ENCODE measurements at places on chromosomes 16 and 17.

DNA sequence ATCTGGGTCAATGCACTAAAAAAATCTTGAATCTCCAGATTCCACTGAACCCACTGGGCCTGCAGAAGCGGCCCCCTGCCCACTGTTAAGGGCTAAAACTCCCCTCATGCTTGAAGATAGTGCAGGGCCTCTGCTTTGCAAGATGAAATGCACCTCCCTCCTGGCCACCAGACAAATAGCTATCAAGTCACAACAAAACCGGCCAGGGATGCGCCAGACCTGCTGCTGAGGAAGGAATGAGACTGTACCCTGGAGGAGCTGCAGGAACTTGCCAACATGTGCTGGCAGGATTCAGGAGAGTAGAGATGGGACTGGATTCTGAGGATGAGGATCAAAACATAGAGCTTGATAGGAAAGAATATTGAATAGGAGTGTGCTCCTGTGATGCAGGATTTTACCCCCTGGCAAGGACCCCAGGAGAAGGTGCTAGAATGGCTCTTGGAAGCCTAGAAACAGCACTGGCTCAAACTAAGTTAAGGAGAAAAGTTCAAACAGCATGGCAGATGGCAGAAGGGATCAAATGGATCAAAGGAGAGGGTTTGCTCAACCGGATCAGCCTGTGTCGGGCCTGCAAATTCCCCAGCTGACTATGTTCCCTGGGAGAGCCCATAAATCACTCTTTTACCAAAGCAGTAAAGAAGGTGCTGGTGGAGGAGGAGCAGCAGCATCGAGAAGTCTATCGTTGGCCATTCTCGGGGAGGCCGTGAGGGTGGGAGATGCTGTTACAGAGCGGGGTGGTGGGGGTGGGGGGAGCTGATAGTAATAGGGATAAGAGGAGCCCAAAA is 27.2 kb upstream of the XYLT2 start:
- DNase-seq, result no peak

DNA sequence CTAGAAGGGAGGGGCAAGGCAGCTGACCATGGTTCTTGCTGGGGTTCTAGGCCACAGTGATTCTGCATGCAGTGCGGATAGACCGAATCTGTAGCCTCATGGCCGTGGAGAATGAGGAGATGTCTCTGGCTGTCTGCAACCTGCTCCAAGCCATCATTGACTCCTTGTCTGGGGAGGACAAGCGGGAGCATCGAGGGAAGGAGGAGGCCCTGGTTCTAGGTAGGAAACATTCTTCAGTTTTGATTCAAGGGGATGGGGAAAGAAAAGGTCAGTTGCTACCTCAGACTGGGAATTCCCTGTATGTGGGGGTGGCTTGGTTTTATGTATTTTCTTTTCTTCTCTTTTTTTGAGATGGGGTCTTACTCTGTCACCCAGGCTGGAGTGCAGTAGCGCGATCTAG is 7.6 kb downstream of the UNC45B start:
- no peak for DNase-seq

DNA sequence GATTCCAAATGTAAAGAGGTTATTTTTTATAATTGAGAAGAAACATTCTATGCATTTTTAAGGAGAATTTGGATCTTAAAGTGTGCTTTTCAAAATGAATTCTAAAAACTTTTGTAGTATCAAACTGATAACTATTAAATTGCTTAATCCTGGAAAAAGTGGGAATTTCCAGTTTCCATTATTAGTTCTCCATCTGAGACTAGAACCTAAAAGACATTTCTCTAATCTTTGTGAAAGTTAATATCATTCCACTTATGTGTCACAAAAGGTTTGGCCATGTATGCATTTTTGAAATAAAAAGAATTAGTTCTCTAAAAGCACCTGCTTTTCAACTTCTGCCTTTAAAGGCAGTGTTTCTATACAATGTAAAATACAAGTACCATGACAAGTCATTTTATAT is 155.0 kb downstream of the BCAS3 start:
- no peak for DNase-seq

DNA sequence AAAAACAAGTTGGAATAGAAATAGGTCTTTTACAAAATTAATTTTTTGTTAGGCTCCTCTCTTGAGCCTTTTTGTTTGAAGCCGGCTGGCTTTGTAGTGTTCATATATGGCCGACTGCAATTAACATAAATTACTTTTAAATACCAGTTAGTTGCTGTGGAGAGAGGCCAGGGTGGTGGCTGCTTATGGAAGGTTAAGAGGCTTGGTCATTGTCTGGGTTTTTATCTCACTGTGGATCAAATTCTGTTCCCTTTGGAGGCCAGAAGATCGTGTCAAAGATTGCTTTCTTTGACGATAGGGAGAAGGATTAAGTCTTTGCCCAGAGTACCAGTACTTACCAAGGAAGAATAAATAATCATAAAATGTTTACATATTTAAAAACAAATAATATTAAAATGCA is 39.9 kb downstream of the MSI2 start:
- no peak for DNase-seq

DNA sequence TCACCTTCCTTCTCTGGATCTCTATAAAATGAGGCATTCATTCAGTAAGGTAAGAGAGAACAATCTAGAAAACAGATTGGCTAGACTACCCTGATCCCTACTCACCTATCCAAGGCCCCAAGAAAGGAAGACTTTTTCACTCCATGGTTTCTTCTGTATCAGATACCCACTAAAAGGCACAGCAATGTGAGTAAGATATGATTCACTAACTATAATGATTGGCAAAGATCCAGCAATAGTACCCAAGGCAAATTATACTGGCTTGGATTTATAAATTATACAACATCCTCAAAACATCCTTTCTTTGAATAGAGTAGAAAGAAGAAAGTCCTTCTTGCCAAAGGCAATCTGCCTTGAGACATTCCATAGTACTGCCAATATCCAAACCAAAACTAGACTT is 1432.0 kb upstream of the GOT2 start:
- DNase-seq, result no peak

DNA sequence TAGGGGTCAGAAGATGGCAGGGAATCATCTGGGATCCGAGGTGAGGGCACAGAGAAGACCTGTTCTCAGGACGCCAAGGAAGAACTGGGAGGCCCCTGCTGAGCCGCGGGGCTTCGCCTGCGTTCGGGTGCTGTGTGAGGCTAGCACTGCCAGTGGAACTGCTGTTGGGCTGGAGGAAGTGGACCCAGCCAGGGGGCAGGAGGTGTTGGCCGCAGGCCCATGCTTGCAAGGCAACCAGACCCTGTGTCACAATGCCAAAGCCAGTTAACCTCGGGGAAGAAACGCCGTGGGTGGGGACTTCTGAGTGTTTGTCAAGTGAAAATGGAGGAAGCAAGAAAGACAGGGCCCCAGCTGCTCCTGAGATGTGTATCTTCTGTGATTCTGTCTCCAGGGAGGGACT is 185.5 kb downstream of the LGALS9B start:
- no peak for DNase-seq

DNA sequence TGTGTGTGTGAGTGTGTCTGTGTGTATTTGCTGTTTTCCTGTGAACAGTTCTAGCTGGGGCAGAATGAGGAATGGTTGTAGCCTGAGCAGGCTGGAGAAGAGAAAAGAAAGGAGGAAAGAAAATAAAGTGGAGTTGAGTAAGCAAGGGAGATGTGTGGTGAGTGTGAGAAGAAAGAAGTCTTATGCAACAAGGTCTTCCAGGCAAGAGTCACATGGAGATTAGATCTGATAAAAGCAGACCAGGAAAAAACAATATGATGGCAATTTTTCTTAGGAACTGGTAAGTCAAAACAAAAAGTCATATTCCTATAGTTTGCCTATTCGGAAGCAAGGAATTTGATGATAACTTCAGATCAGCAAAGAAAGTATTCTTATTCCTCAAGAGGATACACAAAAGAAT is 125.0 kb downstream of the HS3ST3A1 start:
- DNase-seq, result no peak

GRCh38 chr17:77127735-77128361 is 12.9 kb upstream of the SEC14L1 start:
- no peak for DNase-seq

- DNase-seq, result no peak
Measured at GRCh38 chr16:57604177-57604576, 24.3 kb upstream of the ADGRG1 start.

GRCh38 chr17:67365738-67366192 is 612 bp downstream of the PSMD12 start:
- no peak for DNase-seq

GRCh38 chr17:74822939-74823367 is 36.7 kb downstream of the GRIN2C start:
- no peak for DNase-seq

DNA sequence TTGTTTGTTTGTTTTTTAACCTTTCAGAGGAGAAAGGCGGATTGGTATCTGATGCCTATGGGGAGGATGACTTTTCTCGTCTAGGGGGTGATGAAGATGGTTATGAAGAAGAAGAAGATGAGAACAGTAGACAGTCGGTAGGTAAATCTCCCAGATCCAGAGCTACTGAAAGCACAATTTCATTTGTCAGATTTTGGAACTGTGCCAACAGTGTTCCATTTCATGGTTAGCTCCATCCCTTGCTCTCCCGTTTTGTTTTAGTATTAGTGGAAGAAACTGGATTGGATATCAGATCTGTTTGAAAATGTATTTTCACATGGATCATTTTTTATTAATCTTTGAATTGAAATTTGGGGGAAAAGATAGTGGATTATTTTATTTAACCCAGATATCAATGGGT is 1.4 kb downstream of the SAP30BP start:
- DNase-seq, result no peak

GRCh38 chr16:51657848-51658247 is 506.8 kb upstream of the SALL1 start:
- DNase-seq, result no peak

- no peak for DNase-seq
Measured at GRCh38 chr16:61366006-61366405, 670.2 kb downstream of the CDH8 start.

DNA sequence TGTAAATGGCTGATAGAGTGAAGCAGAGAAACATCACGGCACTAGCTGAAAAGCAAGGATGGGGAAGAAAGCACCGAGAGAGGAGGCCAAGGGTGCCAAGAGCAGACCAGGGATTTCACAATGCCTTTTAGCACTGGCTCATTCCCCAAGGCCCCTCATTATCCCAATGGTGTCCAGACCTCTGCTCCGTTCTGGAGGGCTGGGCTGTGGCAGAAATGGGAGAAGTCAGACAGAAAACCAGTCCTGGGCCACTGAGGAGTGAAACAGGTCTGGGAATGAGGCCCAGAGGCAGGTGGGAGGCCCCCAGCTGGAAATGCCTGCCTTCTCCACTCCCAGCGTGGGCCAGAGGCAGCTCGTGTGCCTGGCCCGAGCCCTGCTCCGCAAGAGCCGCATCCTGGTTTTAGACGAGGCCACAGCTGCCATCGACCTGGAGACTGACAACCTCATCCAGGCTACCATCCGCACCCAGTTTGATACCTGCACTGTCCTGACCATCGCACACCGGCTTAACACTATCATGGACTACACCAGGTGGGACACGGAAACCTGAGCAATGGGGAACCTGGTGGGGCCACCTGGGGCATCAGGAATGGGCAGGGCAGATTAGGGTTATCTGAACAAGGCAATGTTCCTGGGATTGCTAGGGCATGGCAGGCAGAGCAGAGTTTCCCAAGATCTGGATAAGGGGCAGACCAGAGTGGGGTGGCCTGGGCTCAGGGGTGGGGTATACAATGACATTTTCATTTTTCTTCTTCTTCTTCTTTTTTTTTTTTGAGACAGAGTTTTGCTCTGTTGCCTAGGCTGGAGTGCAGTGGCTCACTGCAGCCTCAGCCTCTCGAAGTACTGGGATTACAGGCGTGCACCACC is 20.3 kb downstream of the ANKRD40 start:
- no peak for DNase-seq

- DNase-seq, result no peak
Measured at GRCh38 chr16:55605754-55606336, 39.4 kb downstream of the CAPNS2 start.

DNA sequence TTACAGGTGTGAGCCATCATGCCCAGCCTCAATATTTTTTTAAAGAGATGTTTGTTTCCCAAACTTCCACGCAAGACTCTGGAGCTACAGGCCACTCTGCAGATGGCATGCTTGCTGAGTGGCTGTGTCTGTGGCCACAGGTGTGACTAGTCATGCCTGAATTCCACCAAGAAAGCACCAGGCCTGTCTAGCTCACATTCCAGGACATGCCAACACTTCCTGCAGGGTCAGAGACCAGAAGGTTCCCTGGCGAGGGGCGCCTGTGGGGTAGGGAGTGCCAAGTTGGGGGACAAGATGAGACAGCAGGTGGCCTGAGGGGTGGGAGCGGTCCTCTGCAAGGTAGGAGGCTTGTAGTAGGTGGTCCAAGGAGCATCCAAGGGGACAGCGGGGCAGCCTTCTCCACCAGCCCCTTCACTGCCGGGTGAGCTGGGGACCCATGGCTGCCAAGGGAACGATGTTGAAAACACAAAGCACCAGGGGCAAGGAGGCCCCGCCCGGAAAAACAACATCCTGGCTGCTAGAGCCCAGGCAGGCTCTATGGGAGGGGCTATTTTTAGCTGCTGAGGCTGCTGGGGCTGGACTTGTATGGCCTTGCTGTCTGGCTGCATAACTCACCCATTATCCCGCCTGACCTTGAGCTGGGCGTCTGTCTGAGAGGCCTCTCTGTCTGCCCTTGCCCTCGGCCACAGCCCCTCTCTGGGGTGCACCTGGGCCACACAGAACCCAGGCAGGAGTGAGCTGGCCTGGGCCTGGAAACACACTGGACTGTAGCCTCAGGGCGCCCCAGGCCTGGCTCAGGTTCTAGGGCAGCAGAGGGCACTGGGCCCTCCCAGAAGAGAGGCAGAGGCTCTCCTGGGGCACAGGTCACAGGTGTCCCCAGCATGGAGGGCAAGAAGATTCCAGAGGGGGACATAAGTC is 5.7 kb downstream of the TRIM47 start:
- DNase-seq, result peak; percentile 44

- DNase-seq, result peak; percentile 19
Measured at GRCh38 chr16:83928341-83929055, 24.5 kb upstream of the OSGIN1 start.

DNA sequence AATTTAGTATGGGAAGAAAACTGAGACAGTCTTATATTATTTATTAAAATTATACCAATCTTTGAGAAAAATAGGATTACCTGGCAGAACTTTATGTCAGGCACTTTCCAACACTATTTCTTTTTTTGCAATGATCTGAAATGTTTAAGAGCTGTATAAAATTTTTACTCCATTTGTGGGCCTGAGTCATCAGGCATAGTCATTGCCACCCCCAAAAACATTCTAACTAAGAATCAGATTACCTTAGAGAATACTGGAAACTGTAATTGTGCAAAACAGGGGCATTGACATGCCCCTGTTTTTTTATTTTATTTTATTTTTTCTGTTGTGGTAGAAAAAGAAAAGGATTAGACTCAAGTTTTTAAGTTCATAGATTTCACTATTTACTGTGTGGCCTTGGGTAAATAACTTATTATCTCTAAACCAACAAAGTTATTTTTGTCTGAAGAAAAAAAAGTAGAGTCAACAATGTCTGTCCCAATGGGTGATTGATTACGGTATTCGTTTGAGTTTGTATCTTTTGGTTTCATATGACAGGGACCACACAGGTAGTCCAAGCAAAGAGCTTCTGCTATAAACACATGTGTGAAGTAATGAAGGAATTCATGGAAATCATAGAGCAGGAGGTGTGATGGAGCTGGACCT is 24.6 kb downstream of the VAT1L start:
- no peak for DNase-seq

- DNase-seq, result no peak
Measured at GRCh38 chr16:67326472-67327309, at the start of the genes KCTD19 and LRRC36. TSS of gene KCTD19 (minus strand) at chr16:67326741. CDS start at chr16:67326707, 34 bp downstream. TSS of gene LRRC36 (plus strand) at chr16:67326815. CDS start at chr16:67326863, 48 bp downstream.

GRCh38 chr16:998211-998610 is 16.6 kb downstream of the SOX8 start:
- no peak for DNase-seq

GRCh38 chr16:87424266-87424665 is 32.1 kb downstream of the MAP1LC3B start:
- DNase-seq, result no peak
